ENCODE measurements at places on chromosomes 16 and 17.

- no peak for DNase-seq
Observed at GRCh38 chr16:81067166-81067565, 9.9 kb downstream of the C16orf46 start.

- DNase-seq, result no peak
Observed at GRCh38 chr16:6018848-6019489, 921.4 kb upstream of the EEF2KMT start.

DNA sequence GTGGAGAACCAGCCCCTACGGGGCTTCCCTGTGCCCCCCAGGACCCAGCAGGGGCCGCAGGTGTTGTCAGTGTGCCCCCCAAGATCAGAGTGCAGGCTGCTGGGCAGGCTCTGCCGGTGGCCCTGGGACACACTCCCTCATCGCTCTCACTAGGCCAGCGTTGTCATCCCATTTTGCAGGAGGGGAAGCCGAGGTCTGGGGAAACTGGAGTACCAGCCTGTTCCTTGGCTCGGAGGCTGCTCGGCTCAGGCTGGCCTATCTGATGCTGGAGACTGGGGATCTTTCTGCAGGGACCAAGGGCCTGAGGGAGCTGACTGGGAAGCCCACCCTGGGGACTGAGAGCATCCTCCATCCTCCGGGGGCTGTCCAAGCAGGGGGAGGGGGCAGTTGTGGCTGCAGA lies 74.2 kb upstream of the CBX4 start:
- no peak for DNase-seq

DNA sequence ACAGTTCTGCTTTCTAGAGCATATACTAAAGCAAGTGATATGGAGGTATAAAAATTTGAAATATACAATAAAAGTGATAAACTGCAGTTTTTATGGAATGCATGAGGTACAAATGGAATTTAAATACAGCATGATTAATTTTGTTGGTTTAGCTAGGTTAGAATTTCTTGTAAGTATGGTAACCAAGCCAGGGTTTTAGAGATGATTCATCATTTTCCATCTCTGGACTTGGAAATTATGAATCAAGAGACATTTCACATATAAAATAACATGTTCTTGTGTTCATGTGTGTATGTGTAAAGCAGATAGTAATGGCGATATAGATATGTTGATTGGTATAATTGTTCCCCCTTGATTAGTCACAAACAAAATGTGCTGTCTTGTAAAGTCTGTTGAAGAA lies 1219.8 kb downstream of the CDH8 start:
- no peak for DNase-seq

- no peak for DNase-seq
Observed at GRCh38 chr16:82621781-82622180, 5.0 kb upstream of the CDH13 start.

DNA sequence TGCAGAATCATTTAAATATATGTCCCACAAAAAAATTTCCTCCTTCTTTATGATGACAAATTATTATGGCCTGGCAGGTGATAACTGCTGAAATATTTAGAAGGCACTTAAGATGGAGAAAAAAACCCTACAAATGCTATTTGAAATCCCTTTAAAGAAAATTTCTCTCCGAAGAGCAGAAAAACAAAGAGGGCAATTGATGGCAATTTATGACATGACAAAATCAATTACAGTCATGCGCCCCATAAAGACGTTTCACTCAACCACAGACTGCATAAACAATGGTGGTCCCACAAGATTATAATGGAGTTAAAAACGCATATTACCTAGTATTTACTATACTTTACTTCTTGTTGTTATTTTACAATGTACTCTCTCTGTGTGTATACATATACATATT lies 25.2 kb upstream of the KIF2B start:
- no peak for DNase-seq

- DNase-seq, result no peak
Observed at GRCh38 chr17:5126719-5127488, 11.1 kb downstream of the USP6 start.

DNA sequence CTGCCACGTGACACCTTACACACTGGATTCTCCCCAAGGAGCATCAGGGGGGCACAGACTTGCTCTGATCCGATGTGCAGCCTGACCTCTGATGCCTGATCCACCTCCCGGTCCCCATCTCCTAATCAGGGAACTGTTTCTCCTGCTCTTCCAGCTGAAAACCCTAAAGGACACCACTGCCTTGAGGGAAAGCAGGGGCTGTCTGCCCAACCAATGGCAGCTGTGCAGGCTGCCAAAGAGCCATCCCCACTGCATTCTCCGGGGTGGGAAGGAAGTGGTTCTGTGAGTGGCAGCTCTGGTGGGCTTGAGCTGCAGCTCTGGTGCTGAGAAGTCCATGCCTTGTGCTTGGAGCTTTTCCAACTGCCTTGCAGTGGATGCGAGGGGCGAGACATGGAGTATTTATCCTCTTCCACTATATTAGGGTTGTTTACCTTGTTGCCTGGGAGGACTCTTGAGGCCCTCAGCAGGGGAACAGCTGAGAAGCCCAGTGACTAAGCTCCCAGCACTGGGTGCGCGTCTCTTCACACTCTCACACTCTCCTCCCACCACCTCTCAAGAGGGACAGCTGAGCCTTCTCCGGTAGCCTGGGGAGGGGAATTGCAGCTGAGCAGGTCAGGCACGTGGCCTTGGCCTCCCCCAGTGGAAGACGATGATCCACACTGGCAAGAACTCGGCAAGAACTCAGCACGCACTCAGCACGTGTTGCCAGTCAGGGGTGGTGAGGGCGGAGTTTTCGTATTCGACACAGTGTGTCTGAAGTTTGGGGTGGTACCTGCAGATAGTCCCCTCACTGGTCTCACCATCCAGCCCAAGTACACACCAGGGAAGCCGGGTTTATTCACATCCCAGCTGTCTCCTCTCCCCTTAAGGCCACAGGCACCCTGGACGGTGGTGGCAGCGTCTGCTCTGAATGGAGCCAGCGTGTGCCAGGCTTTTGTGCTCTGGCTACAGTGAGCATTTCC lies 21.1 kb upstream of the SPATA32 start:
- DNase-seq, result no peak

DNA sequence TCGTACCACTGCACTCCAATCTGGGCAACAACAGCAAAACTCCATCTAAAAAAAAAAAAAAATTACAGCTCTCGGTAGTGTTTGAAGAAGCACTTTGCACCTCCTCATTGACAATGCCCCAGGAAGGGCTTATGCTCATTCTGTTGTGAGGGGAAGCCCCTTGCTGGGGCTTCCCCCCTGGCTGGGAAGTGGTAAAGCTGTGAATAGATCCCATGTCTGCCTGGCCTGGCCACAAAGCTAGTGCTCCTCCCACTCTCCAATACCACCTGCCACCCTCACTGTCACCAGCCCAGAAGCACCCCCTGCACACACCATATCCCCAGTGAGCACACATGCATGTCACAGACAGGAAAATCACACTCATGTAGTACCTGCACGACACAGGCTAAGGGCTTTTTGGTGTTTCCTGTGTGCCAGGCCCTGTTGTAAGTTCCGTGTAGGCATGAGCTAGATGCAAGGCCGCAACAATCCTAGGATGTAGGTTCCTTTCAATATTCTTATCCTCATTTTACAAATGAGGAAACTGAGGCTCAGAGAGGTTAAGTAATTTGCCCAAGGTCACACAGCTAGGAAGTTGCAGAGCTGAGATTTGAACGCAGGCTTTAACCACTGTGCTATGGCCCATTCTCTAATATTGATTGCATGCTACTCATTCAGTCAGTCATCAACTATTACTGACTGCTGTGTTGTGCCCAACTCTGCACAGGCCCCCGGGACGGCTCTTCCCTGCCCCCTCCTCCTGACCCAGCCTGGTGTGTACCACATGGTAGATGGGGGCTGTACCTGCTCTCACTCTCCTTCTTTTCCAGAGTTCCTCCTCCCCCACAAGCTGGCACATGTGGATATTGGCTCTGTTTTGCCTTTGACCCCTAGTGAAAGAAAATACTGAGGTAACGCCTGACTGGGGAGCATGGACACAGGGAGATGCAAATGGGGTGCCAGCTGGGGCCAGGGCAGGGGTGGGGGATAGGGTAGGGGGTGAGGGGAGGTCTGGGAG lies 11.9 kb upstream of the COL1A1 start:
- DNase-seq, result no peak

DNA sequence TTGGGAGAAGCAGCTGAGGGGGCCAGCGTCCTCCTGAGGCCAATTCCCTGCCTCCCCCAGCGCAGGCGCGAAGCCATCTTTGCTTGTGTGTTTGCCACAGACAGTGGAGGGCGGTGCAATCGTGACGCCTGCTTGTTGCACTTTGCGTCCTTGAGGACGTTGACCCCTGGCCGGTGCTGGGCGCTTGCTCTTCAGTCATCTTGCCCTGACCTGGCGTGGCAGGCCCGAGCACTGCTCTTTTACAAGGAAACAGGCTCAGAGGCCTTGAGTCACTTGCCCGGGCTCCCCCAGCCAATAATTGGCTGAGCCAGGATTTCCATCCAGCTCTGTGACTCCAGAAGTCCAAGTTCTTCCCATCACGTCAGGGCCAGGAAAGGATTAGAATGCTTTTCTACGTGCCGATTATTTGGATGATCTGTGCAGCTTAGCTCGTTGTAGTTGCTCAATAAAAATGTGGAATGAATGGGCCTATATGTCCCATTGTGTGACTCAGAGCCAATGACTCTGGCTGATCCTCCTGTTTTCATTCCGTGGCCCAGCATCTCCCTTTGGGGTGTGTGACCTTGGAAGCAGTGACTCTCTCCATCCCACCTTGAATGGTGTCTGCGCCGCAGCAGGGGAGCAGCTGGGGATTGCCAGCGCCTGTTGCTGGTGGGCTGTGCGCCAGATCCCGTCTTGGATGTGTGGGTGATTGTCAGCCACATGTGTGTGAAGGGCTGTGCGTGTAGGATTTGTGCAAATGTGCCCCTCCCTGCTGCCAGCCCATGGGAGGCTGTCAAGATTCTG lies 214.1 kb downstream of the SEC14L1 start:
- no peak for DNase-seq

DNA sequence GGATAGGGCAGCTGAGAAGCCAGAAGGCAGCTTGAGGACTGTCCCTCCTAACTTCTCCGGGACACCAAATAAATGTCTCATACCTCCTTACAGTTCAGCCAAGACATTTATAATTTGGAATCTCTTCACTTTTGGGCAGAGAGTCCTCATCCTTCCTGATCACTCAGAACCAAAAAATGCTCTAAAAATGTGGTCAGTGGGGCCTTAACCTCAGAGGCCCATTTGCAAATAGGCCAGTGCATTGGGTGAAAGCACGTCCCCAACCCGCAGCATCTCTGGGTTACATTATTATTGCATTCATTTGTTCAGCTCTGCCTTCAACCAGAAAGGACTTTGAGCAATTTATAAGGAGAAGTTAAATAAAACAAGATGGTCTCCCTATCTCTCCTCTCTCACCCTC lies 112.4 kb upstream of the IRX3 start:
- no peak for DNase-seq

DNA sequence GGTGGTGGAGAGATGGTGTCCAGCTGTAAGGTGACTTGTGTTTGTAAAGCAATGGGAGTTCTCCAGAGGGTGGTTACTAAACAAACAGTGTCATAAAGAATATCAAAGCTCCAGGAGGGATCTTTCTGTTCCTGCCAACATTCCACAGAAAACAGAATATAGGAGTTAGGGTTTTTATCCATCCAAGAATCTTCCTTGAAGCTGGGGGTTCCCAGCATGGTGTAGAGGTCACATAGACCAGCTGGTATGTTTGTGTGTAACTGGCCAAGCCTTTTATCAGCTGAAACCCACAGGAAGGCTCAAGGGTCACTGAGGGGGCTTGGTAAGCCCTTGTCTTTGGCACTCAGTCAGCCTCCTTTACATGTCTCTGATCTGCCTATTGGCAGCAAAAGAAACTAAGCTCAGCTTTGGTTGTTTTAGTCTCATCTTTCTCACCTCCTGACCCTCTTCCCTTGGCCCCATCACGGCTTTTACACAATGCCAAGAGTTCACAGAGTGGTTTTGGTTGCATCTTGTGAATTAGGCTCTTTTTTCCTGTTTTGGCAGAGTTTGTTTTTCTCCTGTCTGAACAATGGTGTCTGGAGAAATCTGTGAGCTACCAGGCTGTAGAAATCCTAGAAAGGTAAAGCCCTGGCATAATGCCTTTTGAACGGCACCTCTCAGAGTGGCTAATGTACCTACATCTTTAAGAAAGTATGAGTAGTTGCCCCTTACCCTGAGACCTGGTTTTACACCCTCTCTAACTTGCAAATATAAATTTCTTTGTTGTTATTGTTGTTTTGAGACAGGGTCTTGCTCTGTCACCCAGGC lies 4.6 kb downstream of the CNTD1 start:
- DNase-seq, result no peak

DNA sequence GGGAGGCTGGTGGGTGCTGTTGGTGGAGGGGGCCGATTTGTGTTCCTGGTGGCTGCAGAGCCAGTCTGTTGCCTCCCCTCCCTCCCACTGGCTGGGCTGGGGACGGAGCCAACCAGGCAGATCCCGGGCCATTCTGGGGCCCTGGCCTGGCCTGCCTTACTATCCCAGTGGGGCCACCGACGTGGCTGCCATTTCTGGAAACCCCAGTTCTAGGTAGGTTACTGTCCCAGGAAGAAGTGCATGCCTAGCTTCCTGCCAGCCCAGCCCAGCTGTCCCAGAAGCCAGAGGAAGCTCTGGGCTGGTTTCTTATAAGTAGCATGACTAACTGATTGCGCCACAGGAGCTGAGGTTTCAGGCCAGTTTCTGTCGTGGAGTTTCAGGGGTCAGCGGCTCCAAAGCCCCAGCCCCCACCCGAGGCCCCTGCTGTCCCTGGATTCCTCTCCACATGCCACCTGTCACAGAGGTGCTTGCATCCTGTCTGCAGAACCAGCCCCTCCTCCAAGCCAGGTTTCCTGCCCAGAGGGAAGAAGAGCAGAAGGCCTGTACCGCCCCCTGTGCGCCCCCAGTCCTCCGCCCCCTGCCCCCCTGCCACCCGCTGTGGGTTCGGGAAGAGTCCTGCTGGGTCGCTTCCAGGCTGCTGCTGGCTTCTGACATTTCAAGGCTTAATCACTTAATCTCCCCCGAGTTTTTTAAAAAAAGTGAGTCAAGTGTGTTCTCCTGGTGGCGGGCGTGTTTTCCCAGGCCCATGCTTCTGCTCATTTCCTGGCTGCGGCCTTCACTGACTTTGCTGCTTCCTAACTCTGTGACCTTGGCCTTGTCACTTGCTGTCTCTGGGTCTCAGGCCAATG lies 13.2 kb downstream of the IL4R start:
- DNase-seq, result no peak

DNA sequence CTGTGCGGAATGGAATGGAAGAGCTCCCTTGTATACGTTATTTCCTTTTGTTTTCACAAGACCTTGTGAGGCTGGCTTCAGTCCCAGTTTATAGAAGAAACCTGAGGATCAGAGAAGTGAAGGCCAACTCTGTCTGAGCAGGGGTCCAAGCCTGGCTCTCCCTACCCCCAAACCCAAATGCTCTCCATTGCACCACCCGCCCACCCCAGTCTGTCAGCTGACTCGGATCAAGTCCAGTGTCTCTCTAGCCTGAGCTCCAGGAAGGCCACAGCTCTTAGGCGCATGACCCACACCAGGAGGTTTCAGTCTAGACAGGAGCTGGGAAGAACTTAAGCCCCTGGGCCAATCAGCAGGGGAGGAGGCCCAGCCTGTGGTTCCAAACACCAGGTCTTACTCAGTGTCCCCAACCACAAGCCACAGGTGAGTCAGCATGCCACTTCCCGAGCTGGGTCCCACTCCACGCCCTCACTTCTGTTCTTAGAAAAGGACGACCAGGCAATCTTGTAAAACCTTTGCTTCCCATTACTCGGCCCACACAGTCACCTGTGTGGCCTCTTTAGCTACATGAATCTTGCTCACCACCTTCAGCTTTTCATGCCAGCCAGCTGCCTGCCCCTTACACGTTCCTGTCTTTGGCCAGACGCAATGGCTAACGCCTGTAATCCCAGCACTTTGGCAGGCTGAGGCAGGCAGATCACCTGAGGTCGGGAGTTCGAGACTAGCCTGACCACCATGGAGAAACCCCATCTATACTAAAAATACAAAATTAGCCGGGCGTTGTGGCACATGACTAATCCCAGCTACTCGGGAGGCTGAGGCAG lies 27.8 kb downstream of the TK2 start:
- peak; percentile 76 for DNase-seq

All from stimulated activated CD8-positive, alpha-beta memory T cell treated with anti-CD3 and anti-CD28 coated beads, Interleukin-4, amount 100 ng/mL, for 1 hour (primary cell).